HCEC 1CT (cell line): ENCODE measurements at places on chromosomes 2 and 18.

GRCh38 chr2:141468761-141469160 lies 662.1 kb downstream of the LRP1B start:
- no peak for DNase-seq

DNA sequence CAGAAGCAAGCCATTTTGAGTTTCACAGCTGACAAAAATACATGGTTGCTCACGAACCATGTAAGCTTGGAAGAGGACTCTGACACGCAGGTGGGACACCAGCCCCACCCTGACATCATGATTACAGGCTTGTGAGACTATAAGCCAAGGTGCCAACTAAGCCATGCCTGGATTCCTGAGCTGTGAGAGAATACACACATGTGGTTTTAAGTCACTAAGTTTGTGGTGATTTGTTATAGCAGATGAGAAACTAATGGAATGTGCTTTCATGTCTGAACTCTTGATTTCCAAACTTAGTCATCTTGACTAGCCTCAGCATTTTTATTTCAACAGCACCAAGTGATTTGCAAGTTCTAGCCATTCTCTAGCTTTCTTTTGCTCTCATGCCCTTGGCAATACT lies 676.1 kb upstream of the CELF4 start:
- no peak for DNase-seq

DNA sequence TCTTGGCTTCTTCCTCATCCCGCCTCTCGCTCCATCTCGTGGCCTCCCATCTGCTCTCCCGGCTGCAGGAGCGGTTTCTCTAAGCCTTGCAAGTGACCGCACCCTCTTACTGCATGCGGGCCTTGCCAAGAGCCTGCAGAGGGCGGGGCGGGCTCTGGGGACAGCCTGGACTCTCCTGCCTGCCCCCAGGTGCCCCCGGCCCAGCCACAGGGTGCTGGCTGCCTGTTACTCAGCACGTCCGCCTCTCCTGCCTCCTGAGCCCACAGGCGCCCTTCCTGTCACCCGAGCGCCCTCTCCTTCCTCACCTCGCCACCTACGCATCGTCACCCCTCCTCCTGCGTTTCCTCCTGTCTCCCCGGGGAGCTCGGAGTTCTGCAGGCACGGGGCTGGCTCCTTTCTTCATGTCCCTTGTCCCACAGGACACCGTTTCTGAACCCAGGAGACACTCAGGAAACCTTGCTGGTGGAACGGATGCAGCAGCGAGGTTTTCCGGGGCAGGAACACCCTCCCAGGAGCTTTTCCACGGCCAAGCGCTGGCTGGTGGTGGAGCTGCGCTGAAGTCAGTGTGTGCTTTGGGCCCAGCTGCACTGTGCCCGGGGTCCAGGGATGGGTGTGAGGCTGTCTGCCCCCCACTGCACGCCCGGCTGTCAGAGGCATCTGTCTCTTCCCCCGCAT lies 28.5 kb downstream of the HPCAL1 start:
- no peak for DNase-seq

- DNase-seq: no peak
Measured at GRCh38 chr18:2706903-2707302, 51.4 kb downstream of the SMCHD1 start.

GRCh38 chr18:37965572-37965970 lies 400.0 kb upstream of the CELF4 start:
- DNase-seq: no peak

DNA sequence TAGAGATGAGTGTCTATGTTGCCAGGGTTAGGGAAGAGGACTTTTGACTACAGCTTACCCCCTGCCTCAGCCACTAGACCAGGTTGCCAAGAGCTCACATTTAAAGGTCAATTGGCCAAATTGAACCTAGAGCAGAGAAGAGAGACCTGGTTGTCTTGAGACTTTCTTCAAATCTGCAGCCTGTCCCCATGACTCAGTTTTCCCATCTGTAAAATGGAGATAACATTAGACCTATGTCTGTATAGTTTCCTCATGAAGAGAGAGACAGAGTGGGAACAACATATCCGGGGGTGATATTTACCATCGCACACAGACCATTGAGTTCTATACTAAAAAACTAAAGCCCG lies 1.6 kb upstream of the LIPG start:
- no peak for DNase-seq

- no peak for DNase-seq
Measured at GRCh38 chr2:17302281-17302680, 216.0 kb downstream of the RAD51AP2 start.

DNA sequence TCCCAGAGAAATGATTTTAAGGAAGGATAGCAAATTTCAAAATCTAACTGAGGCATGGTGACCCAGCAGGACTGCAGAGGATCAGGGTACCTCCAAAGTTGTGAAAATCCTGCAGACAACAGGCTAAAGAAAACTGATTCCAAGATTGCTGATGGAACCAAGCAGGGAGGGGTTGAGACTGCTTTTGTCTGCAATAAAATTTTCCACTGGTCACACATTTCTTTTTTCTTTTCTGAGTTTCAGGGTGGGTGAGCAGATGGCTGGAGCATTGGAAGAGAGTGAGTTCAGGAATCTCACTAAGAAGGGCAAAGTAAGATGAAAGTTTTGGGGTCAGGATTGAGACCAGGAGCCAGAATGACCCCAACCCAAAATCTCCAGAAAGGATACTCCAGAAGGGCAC lies 321.0 kb downstream of the TNS1 start:
- DNase-seq: no peak

DNA sequence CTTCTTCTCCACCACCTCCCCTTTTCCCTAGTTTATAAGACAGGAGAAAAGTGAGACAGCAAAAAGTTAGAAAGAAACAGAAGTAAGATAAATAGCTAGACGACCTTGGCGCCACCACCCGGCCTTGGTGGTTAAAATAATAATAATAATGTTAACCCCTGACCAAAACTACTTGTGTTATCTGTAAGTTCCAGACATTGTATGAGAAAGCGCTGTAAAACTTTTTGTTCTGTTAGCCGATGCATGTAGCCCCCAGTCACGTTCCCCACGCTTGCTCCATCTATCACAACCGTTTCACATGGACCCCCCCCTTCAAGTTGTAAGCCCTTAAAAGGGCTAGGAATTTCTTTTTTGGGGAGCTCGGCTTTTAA lies 1.5 kb upstream of the BUB1 start:
- DNase-seq: no peak

DNA sequence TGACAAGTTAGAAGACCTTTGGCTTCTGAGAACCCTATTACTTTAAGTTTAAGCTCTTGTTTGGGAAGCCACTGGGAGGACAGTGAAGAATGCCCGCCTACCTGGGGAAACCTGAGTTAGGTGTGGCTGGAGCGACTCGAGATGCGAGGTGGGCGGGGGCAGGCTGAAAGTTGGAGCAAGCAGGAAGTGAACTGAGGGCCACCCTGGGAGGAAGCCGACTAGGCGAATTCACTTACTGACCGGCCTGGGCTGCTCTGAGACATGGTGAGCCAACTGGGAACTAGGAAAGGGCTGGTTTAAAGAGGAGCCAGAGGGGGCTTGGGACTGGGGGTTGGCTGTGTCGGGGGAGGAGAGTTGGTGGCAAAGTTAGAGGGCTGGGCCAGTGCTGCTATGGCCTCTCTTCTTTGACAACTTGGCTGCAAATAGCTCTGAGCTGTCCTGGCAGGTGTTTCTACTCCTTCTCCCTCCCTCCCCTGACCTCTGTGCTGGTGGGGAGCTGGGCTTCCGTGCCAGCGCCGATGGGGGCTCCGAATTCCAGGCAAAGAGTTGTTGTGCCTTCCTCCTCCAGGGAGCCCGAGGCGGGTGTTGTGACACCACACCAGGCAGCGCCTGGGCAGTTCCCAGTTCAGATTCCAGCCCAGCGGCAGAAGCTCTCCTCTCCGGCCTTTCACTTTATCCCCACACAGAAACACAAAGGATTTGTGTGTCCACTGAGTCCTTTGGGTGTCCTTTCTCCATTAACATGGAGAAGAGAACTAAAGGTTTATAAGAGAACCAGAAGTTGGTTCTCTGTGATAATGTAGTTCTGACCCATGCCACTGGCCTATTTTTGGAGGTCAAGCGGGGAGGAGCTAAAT lies at the start of gene VAMP8:
TSS of gene VAMP8 (plus strand) at position 201 of the 857 bp plus-strand sequence. CDS start at position 262, 61 bp downstream.
- DNase-seq: no peak

DNA sequence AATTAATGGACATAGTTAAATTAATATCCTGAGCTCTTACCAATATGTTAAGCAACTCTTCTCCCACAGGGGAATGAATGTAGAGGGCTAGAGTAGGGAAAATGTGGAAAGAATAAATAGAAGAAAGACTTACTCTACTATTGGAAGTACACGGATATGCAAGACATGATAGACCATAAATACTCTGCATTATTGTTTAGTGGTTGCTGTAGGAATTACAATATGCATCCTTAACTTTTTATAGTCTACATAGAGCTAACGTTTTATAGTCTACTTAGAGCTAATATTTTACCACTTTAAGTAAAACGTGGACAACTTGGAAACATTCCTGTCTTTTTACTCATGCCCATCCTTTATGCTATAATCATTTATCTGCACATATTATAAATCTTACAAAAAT lies 163.8 kb upstream of the GALNT5 start:
- DNase-seq: no peak

DNA sequence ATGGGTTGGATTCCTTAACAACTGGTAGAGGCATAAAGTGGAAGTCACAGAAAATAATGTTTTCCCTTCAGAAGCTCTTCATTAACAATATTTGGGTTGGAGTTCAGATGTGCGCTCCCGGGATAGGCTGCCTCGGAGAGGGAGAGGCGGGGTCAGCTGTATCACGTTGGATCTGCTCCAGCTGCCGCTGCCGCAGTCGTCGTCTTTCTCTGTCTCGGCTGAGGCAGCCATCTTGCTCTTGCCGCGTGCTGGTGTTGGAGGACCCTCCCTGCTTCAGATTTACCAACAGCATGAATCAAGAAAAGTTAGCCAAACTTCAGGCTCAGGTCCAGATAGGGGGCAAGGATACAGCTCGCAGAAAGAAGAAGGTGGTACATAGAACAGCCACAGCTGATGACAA lies 35.1 kb downstream of the TANC1 start:
- no peak for DNase-seq

DNA sequence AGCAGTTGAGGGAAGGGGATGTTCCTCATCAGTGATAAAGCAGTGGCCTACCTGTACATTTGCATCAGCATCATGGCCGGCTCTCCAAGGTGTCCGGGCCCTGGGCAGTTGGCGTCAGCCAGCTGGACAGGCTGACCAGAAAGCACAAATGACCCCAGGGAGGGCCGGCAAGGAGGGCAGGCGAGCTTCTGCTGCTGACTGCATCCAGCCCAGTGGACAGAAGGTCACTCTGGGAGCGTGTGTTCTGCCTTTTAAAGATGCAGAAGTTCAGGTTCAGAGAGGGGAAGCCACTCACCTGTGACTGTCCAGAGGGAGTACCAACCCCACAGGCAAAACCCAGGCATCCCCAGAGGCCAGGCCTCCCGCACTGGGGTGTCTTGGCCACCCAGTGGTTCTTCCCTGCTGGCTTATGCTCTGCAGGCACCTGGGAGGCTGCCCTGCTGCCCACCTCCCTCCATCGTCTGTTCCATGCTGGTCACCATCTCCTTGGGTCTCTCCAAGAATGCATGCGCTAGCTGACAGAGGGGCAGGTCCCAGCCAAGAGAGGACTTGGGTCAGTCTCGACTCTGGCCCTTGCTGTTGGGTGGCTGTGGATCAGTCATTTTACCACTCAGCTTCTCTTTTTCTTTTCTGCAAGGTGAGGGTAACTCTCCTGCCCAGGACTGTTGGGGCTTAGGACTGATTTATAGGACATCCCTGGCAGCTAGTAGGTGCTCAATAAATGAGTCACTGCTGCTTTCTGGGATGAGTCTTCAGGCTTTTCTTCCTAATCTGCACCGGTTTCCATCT lies 89.9 kb downstream of the INHBB start:
- DNase-seq: no peak

- DNase-seq: no peak
Measured at GRCh38 chr2:25197336-25198208, 29.2 kb upstream of the POMC start.
